ENCODE measurements at places on chromosomes 13 and 19. TPM values are rescaled to one million over a fixed set of nuclear protein-coding genes. Genes with fewer than 3 reads are reported as not detected.

Gene ZNF350
- total RNA-seq = 10.9 TPM

Gene IQCN
- total RNA-seq = 2.8 TPM

Gene ADAMTSL5
- 5.5 TPM for total RNA-seq

Gene SIGLEC11
- total RNA-seq = not detected

Gene MEGF8
- total RNA-seq = 9.7 TPM

Gene NOVA2
- total RNA-seq = 0.38 TPM

Gene BCAM
- total RNA-seq = not detected

Gene TNFSF9
- total RNA-seq = 3.4 TPM

Gene C19orf12
- total RNA-seq = 32.1 TPM

- H3K27ac ChIP-seq = no peak overlapping the region
- no peak overlapping the region for H3K4me3 ChIP-seq
- H3K36me3 ChIP-seq = no peaks in the 10 kb centered on the region
- no peaks in the 10 kb centered on the region for H3K4me1 ChIP-seq
Measured at GRCh38 chr13:70523622-70524021, 415.4 kb upstream of the KLHL1 start.

DNA sequence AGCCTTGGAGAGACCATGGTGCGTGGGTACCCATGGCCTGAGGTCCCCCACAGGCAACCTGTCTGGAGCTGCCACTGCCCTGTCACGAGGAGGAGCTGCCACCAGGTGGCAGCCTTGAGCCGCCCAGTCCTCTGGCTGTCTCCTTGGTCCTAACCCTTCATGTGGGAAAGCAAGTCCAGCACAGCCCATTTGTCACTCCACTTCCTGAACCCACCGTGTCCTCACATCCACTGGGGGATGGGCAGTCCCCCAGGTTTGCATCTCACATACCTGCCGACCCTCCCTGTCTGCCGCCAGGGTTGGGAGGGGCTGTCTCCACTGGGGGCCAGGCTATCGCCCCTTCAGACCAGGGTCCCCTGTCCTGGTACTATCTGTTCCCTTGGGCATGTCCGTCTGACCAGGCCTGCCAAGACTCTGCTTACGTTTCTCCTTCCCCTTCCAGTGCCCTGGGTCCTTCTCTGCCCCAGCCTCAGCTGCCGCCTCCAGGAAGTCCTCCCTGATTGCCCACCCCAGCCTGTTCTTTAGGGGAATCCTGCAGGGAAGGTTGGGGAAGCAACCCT lies 4.5 kb downstream of the FAM174C start:
- H3K4me1 ChIP-seq = peaks cover 30% of the 10 kb centered on the region
- peaks cover 10% of the 10 kb centered on the region for H3K27me3 ChIP-seq

DNA sequence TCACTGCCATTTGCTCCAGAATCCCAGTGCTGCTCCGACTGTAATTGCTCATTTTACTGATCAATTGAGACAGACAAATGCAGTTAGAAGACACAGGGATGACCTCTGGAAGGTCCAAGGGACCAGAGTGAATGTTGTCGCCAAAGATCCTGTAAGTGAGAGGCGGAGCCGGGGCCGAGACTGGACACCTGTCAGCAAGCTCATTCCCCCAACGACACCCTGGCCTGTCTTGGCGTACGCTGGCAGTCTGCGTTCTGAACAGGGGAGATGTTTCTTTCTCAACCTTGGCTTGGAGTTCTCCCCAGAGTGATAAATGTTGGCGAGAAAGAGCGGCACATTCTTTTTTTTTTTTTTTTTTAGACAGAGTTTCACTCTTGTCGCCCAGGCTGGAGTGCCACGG lies 24.2 kb downstream of the GADD45B start:
- H3K27me3 ChIP-seq = peaks cover 10% of the 10 kb centered on the region
- H3K4me1 ChIP-seq = peaks cover 22% of the 10 kb centered on the region
- H3K4me3 ChIP-seq = no peak overlapping the region
- DNase-seq = no peak
- no peaks in the 10 kb centered on the region for H3K36me3 ChIP-seq

- no peak overlapping the region for H3K4me3 ChIP-seq
- H3K27ac ChIP-seq = no peak overlapping the region
- H3K4me1 ChIP-seq = no peaks in the 10 kb centered on the region
- no peaks in the 10 kb centered on the region for H3K27me3 ChIP-seq
Measured at GRCh38 chr13:102028206-102028605, 373.6 kb downstream of the FGF14 start.

GRCh38 chr13:18236528-18236815 lies 945.2 kb downstream of the TUBA3C start:
- peaks cover 4% of the 10 kb centered on the region for H3K36me3 ChIP-seq
- no peak overlapping the region for H3K4me3 ChIP-seq
- H3K4me1 ChIP-seq = no peaks in the 10 kb centered on the region
- H3K27ac ChIP-seq = no peak overlapping the region
- no peak for DNase-seq
- H3K27me3 ChIP-seq = no peaks in the 10 kb centered on the region

GRCh38 chr19:17488593-17489391 lies 18.5 kb downstream of the SLC27A1 start:
- peak overlapping the region; percentile 36 for H3K4me3 ChIP-seq
- H3K4me1 ChIP-seq = peaks cover 30% of the 10 kb centered on the region
- DNase-seq = peak; percentile 77
- H3K27me3 ChIP-seq = no peaks in the 10 kb centered on the region
- H3K27ac ChIP-seq = no peak overlapping the region

DNA sequence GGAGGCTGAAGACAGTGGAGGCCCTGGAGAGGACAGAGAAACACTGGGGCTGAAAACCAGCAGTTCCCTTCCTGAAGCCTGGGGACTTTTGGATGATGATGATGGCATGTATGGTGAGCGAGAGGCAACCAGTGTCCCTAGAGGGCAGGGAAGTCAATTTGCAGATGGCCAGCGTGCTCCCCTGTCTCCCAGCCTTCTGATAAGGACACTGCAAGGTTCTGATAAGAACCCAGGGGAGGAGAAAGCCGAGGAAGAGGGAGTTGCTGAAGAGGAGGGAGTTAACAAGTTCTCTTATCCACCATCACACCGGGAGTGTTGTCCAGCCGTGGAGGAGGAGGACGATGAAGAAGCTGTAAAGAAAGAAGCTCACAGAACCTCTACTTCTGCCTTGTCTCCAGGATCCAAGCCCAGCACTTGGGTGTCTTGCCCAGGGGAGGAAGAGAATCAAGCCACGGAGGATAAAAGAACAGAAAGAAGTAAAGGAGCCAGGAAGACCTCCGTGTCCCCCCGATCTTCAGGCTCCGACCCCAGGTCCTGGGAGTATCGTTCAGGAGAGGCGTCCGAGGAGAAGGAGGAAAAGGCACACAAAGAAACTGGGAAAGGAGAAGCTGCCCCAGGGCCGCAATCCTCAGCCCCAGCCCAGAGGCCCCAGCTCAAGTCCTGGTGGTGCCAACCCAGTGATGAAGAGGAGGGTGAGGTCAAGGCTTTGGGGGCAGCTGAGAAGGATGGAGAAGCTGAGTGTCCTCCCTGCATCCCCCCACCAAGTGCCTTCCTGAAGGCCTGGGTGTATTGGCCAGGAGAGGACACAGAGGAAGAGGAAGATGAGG lies 1.5 kb downstream of the PPP1R15A start:
- H3K36me3 ChIP-seq = peaks cover 37% of the 10 kb centered on the region
- peaks cover 40% of the 10 kb centered on the region for H3K4me1 ChIP-seq
- DNase-seq = no peak
- H3K27ac ChIP-seq = peak overlapping the region; percentile 96
- H3K4me3 ChIP-seq = peak overlapping the region; percentile 99
- no peaks in the 10 kb centered on the region for H3K27me3 ChIP-seq

GRCh38 chr13:71866335-71867130 lies 471 bp downstream of the DACH1 start:
- H3K36me3 ChIP-seq = peaks cover 3% of the 10 kb centered on the region
- DNase-seq = peak; percentile 43
- H3K27me3 ChIP-seq = peaks cover 75% of the 10 kb centered on the region
- H3K4me3 ChIP-seq = peak overlapping the region; percentile 77

DNA sequence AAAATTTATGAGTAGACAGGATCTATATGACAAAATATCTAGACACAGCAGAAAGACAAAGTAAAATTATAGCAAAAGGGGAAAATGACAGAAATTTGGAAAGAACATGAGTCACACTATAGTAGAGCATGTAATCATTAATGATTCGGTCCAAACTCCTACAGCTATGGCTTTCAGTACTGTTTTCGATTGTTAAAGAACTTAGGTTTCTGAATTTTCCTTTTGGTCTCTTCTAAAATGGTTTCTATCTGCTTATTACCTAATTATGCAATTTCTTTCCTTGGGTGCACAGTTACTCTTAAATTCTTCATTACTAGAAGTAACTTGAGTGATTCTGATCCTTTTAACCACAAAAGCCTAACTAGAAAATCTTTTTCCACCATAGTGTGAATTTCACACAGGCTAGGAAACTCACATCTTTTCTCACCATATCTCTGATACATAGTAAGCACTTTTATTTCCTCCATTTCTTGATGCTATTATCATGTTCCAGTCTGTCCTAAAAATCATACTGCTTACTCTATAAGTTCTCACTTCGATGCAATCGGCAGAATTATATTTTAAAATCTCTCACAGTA lies 1101.4 kb downstream of the PCDH9 start:
- no peak overlapping the region for H3K27ac ChIP-seq
- H3K4me3 ChIP-seq = no peak overlapping the region

GRCh38 chr19:35642312-35642711 lies 767 bp downstream of the ETV2 start:
- peaks cover 37% of the 10 kb centered on the region for H3K4me1 ChIP-seq
- no peak for DNase-seq
- peaks cover 1% of the 10 kb centered on the region for H3K36me3 ChIP-seq
- no peaks in the 10 kb centered on the region for H3K27me3 ChIP-seq

DNA sequence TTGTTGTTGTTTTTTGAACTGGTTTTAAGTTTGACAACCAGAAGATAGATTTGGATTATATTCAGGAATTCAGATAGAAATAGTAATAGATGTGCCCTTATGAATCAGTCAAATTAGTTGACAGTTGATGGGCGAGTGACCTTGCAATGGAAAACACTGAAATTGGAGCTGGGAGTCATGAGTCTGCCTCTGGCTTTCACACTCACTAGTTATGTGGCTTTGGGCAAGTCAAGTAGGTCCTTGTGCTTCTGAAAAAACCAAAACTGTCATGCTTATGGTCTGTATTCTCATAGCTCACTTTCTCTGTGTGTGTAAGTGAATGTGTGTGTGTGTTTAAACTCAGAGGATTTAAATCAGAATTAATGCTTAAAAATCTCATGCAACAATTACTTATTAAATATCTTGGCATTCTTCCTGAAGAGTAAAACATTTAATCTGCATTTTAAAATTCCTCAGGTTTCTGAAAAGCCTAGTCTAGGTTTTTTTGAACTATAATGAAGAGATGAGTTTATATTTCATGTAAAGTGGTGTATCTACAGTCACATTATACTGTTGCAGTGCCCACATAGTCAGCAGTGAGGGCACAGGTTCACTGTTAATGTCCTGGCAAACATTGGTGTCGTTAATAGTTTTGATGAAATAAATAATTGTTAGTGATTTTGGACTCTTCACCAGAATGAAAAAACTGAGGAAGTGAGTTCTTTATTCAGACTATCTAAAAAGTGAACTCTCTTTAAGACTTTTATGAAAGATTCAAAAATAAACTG lies 32.5 kb downstream of the UCHL3 start:
- no peak overlapping the region for H3K4me3 ChIP-seq
- no peak for DNase-seq
- H3K36me3 ChIP-seq = peaks cover 30% of the 10 kb centered on the region
- H3K27me3 ChIP-seq = no peaks in the 10 kb centered on the region
- no peak overlapping the region for H3K27ac ChIP-seq
- peaks cover 19% of the 10 kb centered on the region for H3K4me1 ChIP-seq

GRCh38 chr19:14031719-14032480 lies at the start of gene IL27RA:
Gene IL27RA, plus strand, starts transcription at chr19:14031762. Its CDS starts 111 bp downstream, at chr19:14031873.
- H3K4me3 ChIP-seq = peak within 1 kb of the TSS; percentile 95
- H3K27ac ChIP-seq = peak within 1 kb of the TSS; percentile 87
- H3K4me1 ChIP-seq = peaks cover 16% of the 10 kb centered on the region

GRCh38 chr19:52621376-52621775 lies 16.8 kb downstream of the ZNF83 start:
- H3K4me1 ChIP-seq = peaks cover 12% of the 10 kb centered on the region
- H3K27ac ChIP-seq = peak overlapping the region; percentile 3
- H3K36me3 ChIP-seq = peaks cover 25% of the 10 kb centered on the region

- peak overlapping the region; percentile 24 for H3K4me3 ChIP-seq
- peaks cover 4% of the 10 kb centered on the region for H3K36me3 ChIP-seq
- no peaks in the 10 kb centered on the region for H3K27me3 ChIP-seq
- no peak for DNase-seq
- no peak overlapping the region for H3K27ac ChIP-seq
Measured at GRCh38 chr19:1386945-1387683, 3.4 kb downstream of the NDUFS7 start.

- peak overlapping the region; percentile 75 for H3K4me3 ChIP-seq
- DNase-seq = no peak
- peaks cover 57% of the 10 kb centered on the region for H3K4me1 ChIP-seq
- H3K27ac ChIP-seq = peak overlapping the region; percentile 81
- H3K36me3 ChIP-seq = peaks cover 7% of the 10 kb centered on the region
- H3K27me3 ChIP-seq = no peaks in the 10 kb centered on the region
Measured at GRCh38 chr19:13119627-13120026, 1.6 kb downstream of the NACC1 start.
